ENCODE measurements at places on chromosomes 12 and 14. TPM values are rescaled to one million over a fixed set of nuclear protein-coding genes. Genes with fewer than 3 reads are reported as not detected.

FOXN4 gene
- total RNA-seq: not detected

ARMH4 gene
- total RNA-seq: 1.0 TPM

ITGB7 gene
- total RNA-seq: 0.38 TPM

TPPP2 gene
- not detected for total RNA-seq

CLEC4A gene
- 0.09 TPM for total RNA-seq

GPR68 gene
- total RNA-seq: 1.3 TPM

GZMB gene
- total RNA-seq: not detected

A2M gene
- total RNA-seq: 31.1 TPM

NEUROD4 gene
- total RNA-seq: not detected

KRAS gene
- total RNA-seq: 17.4 TPM

KRT73 gene
- total RNA-seq: not detected

Data from endothelial cell of coronary artery (primary cell).